HFF-Myc (cell line): ENCODE measurements at places on chromosomes 12 and 14.

DNA sequence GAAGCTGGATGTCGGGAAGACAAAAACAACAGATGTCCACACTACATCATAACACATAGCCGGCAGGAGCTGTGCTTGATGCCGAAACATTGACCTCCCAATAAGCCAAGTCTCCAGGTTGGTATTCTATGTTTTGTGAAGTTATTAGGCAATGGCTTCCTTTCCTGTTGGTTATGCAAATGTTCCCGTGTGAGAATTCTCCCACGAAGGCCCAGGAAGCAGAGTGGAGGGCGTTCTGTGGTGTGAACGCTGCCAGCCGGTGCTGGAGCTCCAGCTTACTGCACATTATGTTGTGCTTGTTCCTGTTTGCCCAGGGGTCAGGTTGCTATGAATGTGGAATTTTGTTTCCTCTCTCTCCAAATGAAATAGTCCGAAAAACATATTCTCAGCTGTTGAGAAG, 156.4 kb upstream of the HMGA2 start:
- DNase-seq: no peak

GRCh38 chr12:29816874-29817725, 33.4 kb upstream of the TMTC1 start:
- no peak for DNase-seq

DNA sequence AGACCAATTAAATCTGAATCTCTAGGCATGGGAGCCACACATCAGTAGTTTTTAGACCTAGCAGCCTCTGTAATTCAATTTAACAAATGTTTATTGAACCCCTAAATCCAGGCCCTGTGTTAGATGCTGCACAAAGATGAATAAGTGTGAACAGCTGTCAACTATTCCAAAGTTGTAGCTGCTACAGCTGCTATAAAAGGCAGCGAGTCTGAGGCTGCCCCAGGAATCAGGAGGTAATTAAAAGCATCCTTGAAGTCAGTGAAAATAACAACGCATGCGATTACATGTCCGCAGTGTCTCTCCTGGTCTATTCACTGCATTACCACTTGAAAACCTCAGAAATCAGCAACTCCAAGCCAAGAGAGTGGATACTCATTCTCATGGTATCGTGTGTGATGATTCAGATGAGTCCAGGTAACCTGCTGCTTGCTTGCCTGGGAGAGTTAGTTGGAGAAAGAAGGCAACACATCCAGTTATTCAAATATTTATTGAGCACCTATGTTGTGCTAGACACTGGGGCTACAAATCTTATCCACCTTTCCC, 34.9 kb upstream of the DDHD1 start:
- DNase-seq: no peak

DNA sequence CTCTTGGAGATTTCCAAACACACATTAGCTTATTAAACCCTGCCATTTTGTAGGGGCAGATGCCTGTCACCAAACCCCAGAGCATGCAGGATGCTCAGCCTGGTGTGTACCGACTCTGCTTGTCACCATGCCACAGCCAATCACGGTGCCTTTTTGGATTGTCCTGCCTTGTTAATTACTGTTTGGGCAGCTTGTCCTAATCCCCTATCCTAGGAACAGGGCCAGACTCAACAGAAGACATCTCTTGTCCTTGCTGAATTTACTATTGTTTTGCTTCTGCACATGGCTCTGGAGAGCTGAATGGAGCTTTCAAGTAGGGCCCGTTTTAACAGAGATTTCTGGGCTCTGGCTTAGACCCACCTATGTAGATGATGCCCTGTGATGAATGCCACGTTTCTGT, 388.5 kb downstream of the AACS start:
- no peak for DNase-seq

DNA sequence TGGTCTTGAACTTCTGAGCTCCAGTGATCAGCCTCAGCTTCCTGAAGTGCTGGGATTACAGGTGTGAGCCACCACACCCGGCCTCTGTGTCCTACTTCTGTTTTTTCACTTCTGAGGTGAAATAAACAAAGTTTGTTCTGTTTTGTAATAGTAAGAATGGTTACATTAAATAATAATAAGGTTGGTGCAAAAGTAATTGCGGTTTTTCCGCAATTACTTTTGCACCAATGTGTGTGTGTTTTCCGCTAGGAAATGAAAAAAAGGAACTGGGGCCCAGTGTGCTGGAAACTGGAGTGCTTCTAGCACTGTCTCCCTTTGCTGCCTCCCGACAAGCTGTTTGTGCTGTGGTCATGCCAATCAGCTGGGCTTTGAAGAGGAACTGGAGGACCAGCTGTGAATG, 140.9 kb downstream of the NTS start:
- DNase-seq: no peak

- DNase-seq: no peak
Measured at GRCh38 chr14:22500954-22501726, 87.9 kb downstream of the DAD1 start.

- DNase-seq: no peak
Measured at GRCh38 chr12:112151766-112152541, 26.6 kb downstream of the TRAFD1 start.

- no peak for DNase-seq
Measured at GRCh38 chr12:25935355-25936144, 22.9 kb upstream of the RASSF8 start.
